ENCODE measurements at places on chromosomes 16 and 17. TPM values are rescaled to one million over a fixed set of nuclear protein-coding genes. Genes with fewer than 3 reads are reported as not detected.

DNA sequence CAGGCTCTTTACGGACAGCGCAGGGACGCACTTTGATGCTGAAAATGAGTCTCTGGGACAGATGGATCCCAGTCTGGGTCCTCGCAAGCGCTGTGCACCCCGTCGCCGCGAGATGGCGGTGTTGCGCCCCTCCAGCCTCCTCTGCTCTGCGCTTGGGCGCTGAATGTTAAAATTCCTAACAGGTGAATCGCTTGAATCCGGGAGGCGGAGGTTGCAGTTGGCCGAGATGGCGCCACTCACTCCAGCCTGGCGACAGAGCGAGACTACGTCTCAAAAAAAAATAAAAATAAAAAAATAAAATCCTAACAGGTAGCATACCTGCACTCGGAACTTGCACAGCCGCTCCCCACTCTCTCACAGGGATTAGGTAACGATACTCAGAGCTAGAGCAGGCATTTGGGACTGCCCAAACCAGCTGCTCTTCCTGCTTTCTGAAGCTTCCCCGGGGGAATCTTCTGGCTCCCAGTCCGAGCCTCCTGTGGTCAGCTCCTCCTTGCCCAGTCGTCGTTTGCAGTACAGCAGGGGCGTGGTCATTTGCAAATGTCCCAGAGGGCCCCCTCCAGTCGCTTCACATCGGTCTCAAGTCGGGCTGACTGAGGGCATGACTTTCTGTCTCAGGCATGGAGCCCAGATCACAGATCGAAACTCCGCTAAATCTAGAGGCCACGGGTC lies 26.2 kb upstream of the OSGIN1 start:
- peaks cover 23% of the 10 kb centered on the region for H3K4me1 ChIP-seq
- H3K36me3 ChIP-seq, result no peaks in the 10 kb centered on the region
- peak overlapping the region; percentile 78 for H3K4me3 ChIP-seq
- peak; percentile 67 for DNase-seq
- H3K27ac ChIP-seq, result no peak overlapping the region

- H3K4me1 ChIP-seq, result peaks cover 12% of the 10 kb centered on the region
- H3K4me3 ChIP-seq, result no peak overlapping the region
- no peak for DNase-seq
- peaks cover 18% of the 10 kb centered on the region for H3K27me3 ChIP-seq
- H3K27ac ChIP-seq, result no peak overlapping the region
Measured at GRCh38 chr17:1905190-1905913, 75.5 kb downstream of the RPA1 start.

GRCh38 chr17:66401364-66401763 lies 99.0 kb downstream of the PRKCA start:
- no peak overlapping the region for H3K27ac ChIP-seq
- DNase-seq, result no peak
- H3K4me3 ChIP-seq, result no peak overlapping the region
- H3K36me3 ChIP-seq, result peaks cover 30% of the 10 kb centered on the region
- H3K27me3 ChIP-seq, result peaks cover 2% of the 10 kb centered on the region

DNA sequence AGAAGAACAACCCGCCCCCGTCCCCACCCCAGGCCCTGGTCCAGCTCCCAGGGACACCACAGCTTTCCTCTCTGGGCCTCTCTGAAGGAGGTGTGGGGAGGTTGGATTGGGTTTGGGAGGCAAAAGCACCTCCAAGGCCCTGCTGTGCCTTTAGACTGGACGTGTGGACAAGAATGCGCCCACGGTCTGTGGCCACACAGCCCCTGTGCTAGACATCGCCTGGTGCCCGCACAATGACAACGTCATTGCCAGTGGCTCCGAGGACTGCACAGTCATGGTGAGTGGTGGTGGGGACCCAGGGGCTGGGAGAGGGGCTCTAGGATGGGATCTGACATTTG lies 3.0 kb downstream of the CORO1A start:
- H3K27me3 ChIP-seq, result no peaks in the 10 kb centered on the region
- no peak for DNase-seq
- no peaks in the 10 kb centered on the region for H3K36me3 ChIP-seq
- no peaks in the 10 kb centered on the region for H3K4me1 ChIP-seq

DNA sequence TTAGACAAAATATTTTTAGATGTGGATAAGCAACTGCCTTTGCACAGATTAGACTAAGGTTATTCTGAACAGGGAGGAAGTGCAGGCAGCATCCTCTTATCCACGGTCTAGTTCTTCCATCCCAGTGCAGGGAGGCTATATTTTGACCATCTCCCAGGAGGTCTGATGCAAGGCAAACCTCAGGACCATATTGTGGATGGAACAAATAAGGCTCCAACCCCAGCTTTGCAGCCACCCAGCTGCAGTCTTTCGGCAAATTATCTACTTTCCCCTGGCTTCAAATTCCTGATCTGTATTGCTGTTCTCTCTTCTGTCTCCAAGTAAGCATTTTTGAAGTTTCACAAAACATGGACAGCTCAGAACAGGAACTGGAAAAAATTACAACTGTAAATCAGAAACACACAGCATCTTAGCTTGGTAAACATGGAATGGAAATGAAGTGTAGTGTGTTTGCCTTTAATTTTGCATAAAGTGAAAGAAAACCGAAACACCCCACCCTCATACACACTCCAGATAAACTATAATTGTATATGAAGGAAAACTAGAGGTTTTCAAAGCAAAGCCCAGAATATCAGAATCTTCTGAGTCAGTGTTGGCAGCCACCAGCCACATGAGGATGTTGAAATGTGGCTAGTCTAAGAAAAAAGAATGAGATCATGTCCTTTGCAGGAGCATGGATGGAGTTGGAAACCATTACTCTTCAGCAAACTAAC lies 33.5 kb upstream of the MON1B start:
- DNase-seq, result no peak
- H3K4me3 ChIP-seq, result no peak overlapping the region
- H3K27ac ChIP-seq, result no peak overlapping the region
- 0 out of 2 replicates have a peak, but pooled peaks cover 1% of the 10 kb centered on the region for H3K27me3 ChIP-seq
- H3K36me3 ChIP-seq, result no peaks in the 10 kb centered on the region
- no peaks in the 10 kb centered on the region for H3K4me1 ChIP-seq

GRCh38 chr17:36135465-36135864 lies 31.8 kb downstream of the CCL4 start:
- H3K4me1 ChIP-seq, result no peaks in the 10 kb centered on the region
- H3K27me3 ChIP-seq, result peaks cover 1% of the 10 kb centered on the region
- no peak overlapping the region for H3K27ac ChIP-seq
- no peak overlapping the region for H3K4me3 ChIP-seq

GRCh38 chr17:63550817-63551639 lies 751 bp downstream of the DCAF7 start:
- peaks cover 3% of the 10 kb centered on the region for H3K27me3 ChIP-seq
- H3K27ac ChIP-seq, result peak overlapping the region; percentile 98
- H3K36me3 ChIP-seq, result peaks cover 20% of the 10 kb centered on the region
- peak; percentile 31 for DNase-seq

Gene CLEC3A
- not detected for total RNA-seq

GRCh38 chr17:40371261-40371929 lies 6.9 kb upstream of the GJD3 start:
- peaks cover 1% of the 10 kb centered on the region for H3K27me3 ChIP-seq
- peaks cover 19% of the 10 kb centered on the region for H3K4me1 ChIP-seq

GRCh38 chr17:73232587-73233373 lies 28.9 kb downstream of the CPSF4L start:
- peak overlapping the region; percentile 98 for H3K27ac ChIP-seq
- H3K27me3 ChIP-seq, result no peaks in the 10 kb centered on the region
- peak overlapping the region; percentile 95 for H3K4me3 ChIP-seq
- H3K36me3 ChIP-seq, result peaks cover 14% of the 10 kb centered on the region
- H3K4me1 ChIP-seq, result peaks cover 52% of the 10 kb centered on the region
- peak; percentile 8 for DNase-seq

DNA sequence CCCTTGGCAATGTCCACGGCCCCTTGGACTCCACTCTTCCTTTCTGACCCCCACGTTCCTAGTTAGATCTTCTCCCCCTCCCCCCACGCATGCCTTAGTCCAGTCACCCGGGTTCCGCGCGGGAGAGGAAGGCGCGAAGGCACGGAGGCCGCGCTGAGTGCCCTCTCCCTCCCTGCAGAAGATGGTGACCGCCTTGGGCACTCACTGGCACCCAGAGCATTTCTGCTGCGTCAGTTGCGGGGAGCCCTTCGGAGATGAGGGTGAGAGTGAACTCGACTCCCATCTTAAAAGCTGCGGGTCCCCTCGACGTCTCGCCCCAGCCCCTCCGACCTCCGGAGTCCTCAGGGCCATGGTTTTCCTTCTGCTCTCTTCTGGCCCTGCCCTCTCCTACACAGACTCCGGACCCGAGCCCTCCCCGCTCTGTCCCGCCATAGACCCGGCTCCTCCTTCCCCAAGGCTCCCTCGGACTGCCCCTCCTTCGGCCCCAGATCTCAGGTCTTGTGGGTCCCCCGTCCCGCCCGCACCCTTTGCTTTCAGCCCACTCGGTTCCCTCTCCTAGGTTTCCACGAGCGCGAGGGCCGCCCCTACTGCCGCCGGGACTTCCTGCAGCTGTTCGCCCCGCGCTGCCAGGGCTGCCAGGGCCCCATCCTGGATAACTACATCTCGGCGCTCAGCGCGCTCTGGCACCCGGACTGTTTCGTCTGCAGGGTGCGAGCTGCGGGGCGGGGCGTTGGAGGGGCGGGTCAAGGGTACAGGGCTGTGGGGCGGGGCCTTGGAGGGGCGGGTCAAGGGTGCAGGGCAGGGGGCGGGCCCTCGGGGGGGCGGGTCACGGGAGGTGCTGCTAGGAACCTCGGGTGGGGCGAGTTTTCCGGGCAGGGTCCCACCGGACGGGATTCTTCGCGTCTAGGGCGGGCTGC lies 4.6 kb downstream of the TGFB1I1 start:
- H3K27me3 ChIP-seq, result peaks cover 14% of the 10 kb centered on the region
- no peak overlapping the region for H3K4me3 ChIP-seq
- DNase-seq, result no peak
- H3K27ac ChIP-seq, result no peak overlapping the region

- H3K27ac ChIP-seq, result peak overlapping the region; percentile 94
- DNase-seq, result no peak
- H3K27me3 ChIP-seq, result no peaks in the 10 kb centered on the region
- peak overlapping the region; percentile 9 for H3K4me3 ChIP-seq
Measured at GRCh38 chr16:23424292-23424958, 28.6 kb downstream of the COG7 start.

Gene BAIAP3
- 0.50 TPM for total RNA-seq

Gene ABCC6
- not detected for total RNA-seq

DNA sequence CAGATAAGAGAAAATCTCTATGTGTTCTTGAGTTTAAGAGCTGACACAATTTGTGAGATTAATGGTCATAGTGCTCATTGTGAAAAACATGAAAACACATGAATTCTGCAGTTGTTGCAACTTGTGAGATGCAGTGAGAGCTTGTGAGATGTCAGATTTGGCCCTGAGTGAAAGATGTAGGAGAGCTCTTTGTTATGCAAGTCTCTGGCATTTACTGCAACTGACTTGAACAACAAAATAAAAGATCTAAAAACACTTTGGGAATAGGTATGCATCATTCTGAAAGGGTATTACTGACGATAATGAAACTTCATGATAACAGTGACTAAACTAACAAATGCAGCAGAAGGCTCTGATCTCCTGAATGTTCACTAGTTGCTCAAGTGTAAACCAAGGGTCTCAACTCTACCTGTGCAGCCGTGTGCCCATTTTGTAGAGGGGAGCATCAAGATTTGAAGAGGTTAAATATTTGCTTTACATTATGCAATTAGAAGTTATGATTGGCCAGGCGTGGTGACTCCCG lies 50.8 kb upstream of the SMIM36 start:
- H3K4me3 ChIP-seq, result no peak overlapping the region
- DNase-seq, result no peak
- no peaks in the 10 kb centered on the region for H3K36me3 ChIP-seq

- DNase-seq, result no peak
- peaks cover 5% of the 10 kb centered on the region for H3K27me3 ChIP-seq
- peaks cover 15% of the 10 kb centered on the region for H3K4me1 ChIP-seq
- no peak overlapping the region for H3K4me3 ChIP-seq
- no peak overlapping the region for H3K27ac ChIP-seq
- no peaks in the 10 kb centered on the region for H3K36me3 ChIP-seq
Measured at GRCh38 chr17:65270499-65271253, 133.5 kb downstream of the RGS9 start.

All from HFFc6 (cell line).